Fibroblast of the aortic adventitia (primary cell): ENCODE measurements at places on chromosomes 13 and 19.

- peak; percentile 78 for DNase-seq
Measured at GRCh38 chr13:24511019-24511815, 1.4 kb downstream of the PARP4 start.

DNA sequence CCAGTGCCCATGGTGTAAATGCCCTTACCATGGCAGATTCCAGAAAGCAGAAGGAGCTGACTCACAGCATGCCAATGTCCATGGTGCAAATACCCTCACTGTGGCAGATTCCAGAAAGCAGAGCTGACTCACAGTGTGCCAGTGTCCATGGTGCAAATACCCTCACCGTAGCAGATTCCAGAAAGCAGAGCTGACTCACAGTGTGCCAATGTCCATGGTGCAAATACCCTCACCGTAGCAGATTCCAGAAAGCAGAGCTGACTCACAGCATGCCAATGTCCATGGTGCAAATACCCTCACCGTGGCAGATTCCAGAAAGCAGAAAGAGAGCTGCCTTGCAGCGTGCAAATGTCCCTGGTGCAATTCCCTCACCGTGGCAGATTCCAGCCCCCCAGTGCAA lies 163.8 kb upstream of the SOX1 start:
- DNase-seq = no peak

GRCh38 chr13:93811071-93811737 lies 584.6 kb downstream of the GPC6 start:
- no peak for DNase-seq

GRCh38 chr19:41928221-41928683 lies at the start of gene ERFL:
Gene ERFL, minus strand, starts transcription at chr19:41928449. Its CDS starts 15,530 bp downstream, at chr19:41912919.
- DNase-seq = no peak

- DNase-seq = peak; percentile 56
Measured at GRCh38 chr13:30463787-30464495, 1.8 kb downstream of the HMGB1 start.

- DNase-seq = peak; percentile 16
Measured at GRCh38 chr19:19613506-19613905, 5.0 kb downstream of the PBX4 start.

GRCh38 chr13:45162821-45163220 lies 38.0 kb downstream of the KCTD4 start:
- DNase-seq = peak; percentile 87

DNA sequence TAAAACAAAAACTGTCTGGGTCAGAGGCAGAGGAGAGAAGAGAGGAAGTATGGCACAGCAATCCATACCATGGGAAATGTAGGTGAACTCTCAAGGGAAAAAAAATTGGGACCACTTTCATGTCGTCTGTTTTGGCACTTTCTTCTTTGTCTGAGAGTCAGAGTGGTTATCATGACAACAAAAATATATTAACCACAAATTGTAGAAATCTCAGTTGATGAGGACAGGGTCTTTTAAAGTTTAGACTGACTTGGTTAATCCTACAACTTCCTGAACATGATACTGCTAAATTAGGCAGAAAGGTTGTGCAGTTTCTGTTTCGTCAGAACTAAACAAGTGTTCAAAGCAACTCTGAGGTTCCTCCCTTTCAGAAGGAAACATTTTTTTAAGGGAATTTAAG lies 15.2 kb downstream of the KLF5 start:
- DNase-seq = no peak

- no peak for DNase-seq
Measured at GRCh38 chr13:79675931-79676660, 195.1 kb downstream of the NDFIP2 start.

GRCh38 chr19:49590971-49591730 lies at the start of gene PRR12:
Gene PRR12, plus strand, starts transcription at chr19:49591182. Its CDS starts 473 bp downstream, at chr19:49591655.
- DNase-seq = peak; percentile 75

DNA sequence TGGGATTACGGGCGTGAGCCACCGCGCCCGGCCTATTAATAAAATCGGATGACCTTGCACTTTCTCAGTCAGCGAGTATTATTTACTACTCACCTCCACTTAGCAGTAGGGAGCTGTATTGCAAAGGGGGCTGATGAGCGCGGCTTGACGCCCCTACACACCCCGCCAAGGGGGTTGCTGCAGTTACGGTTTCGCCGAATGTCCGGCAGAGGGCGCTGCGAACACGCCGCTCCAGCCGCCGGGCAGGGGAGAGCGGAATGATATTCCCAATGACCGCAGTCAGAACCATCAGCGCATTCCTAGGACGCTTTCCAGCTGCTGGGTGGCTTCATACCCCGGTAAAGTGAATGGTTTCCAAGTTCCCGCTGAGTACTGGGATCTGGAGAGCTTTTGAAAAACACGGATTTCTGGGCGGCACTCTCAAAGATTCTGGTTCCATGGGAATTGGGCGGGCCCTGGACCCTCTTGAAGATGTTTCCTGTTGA lies 30.0 kb upstream of the TPT1 start:
- DNase-seq = peak; percentile 90
